ENCODE measurements at places on chromosomes 5 and 9. TPM values are rescaled to one million over a fixed set of nuclear protein-coding genes. Genes with fewer than 3 reads are reported as not detected.

GRCh38 chr5:127567026-127567768, 49.8 kb downstream of the PRRC1 start:
- DNase-seq = no peak

GRCh38 chr5:96527768-96528661, 95.0 kb upstream of the PCSK1 start:
- DNase-seq = no peak

DNA sequence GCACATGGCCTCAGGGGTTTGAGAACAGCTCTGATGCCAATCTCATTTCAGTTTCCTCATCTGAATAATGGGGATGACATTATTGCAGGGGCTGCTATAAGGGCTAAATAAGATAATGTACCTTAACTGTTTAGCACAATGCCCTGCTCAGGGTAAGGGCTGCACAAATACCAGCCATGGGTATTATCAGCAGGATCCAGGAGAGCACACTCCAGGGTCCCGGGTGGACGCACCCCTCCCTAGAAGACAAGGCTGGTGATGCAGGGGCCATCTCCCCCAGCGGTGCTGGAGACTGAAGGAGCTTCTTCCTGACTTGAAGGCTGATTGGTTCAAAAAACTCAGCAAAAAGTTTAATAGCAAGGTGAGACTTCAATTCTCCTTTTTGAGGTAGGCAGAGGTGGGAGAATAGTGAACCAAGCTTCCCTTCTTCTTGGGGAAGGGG, 2.7 kb upstream of the CXXC5 start:
- no peak for DNase-seq

GRCh38 chr9:92668746-92669526, 995 bp downstream of the IPPK start:
- DNase-seq = no peak

DNA sequence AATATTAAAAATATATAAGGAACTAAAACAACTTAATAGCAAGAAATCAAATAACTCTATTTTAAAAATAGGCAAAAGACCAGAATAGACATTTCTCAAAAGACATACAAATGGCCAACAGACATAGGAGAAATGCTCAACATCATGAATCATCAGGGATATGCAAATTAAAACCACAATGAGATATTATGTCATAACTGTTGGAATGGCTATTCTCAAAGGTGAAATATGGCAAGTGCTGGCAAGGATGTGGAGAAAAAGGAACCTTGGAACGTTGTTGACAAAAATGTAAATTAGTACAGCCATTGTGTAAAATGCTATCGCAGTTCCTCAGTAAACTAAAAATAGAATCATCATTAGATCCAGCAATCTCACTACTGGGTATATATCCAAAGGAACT, 468.5 kb downstream of the NFIB start:
- DNase-seq = no peak

DNA sequence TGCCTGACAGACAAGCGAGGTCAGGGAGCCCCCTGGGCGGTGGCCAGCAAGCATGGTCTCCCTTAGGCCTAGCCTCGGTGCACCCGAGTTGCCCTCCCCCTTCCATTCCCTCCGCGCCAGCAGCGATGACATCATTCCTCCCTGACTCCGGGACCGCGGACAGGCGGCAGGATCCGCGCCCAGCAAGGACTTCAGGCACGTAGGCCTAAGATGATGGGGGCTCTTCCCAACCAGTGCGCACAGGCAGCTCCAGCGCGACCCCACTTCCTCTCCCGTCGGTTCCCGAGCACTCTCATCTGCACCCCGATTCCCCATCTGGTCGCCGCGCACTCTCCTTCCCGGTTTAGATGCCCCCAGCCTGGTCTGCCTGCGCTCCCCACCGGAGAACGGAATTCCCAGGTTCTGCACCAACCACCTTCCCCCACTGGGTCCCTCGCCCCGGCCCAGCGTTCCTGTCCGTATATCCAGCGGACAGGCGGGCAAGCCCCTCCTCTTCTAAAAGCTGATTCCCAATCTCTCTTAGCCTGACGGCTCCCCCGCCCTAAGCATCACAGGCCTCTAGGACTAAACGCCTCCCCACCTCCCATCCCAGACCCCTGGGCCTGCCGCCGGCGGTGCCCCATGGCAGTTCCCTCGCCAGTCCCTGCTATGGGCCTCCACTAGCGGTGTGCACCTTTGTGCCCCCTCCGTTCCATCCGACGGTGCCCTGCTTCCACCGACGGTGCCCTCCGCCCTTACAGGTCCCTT, 931 bp downstream of the FAM219A start:
- peak; percentile 29 for DNase-seq

- no peak for DNase-seq
Observed at GRCh38 chr5:40784027-40784653, 14.0 kb downstream of the PRKAA1 start.

DNA sequence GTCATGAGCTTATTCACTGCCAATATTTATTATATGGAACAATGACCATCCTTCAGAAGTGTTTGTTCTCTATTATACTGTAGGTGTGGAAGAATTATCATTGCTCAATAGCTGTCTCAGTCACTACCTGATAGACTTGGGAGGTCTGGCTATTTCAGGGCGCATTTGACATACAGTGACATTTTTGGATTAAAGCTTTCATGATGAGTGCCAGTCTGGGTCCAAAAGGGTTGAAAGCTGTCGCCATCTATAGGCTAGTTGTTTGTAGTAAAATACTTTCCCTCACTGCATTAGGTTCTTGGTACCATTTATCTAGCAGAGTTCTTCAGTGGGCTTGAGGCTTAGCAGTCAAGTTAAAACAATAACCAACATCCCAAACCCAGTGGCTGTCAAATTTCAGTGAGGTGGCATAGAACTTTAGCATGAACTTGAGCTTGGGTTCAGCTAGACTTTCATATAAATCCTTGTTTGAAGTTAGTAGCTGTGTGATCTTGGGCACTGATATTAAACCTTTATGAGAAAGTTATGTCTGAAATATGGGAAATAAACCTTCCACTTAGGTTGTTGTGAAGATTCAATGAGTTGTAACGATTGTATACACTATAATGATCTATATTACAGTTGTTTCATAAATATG, 110.5 kb upstream of the CDKN2B start:
- DNase-seq = no peak

GRCh38 chr5:116145416-116145815, 60.6 kb downstream of the COMMD10 start:
- no peak for DNase-seq

The CATSPER3 gene
- total RNA-seq = not detected

The TLX3 gene
- 0.32 TPM for total RNA-seq

All from urinary bladder (tissue), 4 donors.